Activated naive CD4-positive, alpha-beta T cell (primary cell): ENCODE measurements at places on chromosomes 2 and 18.

DNA sequence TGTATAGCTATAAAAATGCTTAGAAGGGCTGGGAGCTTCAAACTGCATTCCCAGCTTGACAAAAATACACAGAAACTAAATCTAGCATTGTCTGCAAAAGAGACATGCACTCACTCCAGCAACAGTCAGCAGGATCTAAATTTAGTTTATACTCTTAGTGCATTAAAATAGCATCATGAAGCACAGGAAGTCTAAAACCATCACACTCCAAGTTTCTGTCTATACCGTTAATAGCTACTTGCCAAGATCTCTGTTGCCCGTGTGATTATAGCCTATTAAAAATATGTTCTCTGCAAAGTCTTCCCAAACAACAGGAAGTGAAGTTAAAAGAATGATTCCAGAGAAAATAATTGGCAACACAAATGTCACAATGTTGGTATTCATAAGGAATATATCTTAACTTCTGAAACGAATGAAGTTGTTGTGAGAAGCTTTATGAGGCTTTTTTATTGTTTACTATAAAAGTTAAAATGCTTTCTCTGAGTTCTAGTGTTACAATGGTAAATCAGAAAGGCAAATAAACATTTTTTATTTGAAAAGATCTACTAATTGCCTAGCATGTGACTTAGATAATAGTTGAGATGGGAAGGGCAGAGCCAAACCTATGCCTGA, 184.2 kb downstream of the ZNF385B start:
- no peak for DNase-seq

- DNase-seq = no peak
Measured at GRCh38 chr18:10314066-10314465, 140.4 kb upstream of the APCDD1 start.

DNA sequence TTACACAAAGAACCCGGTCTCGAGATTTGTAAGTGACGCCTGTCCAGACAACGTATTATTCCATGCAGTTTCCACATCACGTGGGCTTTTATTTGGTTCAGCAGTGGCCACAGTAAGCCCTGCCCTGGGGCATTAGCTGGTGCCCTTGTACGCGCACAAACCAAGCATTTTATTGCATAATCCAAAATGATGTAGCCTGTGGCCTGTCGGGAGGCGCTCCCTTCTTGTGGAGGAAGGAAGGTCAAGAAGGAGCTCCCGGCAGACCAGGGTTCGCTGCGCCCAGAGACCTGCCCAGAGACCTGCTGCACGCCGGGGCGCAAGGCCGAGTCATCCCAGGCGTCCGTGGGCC, 179.6 kb upstream of the ALKAL2 start:
- no peak for DNase-seq

DNA sequence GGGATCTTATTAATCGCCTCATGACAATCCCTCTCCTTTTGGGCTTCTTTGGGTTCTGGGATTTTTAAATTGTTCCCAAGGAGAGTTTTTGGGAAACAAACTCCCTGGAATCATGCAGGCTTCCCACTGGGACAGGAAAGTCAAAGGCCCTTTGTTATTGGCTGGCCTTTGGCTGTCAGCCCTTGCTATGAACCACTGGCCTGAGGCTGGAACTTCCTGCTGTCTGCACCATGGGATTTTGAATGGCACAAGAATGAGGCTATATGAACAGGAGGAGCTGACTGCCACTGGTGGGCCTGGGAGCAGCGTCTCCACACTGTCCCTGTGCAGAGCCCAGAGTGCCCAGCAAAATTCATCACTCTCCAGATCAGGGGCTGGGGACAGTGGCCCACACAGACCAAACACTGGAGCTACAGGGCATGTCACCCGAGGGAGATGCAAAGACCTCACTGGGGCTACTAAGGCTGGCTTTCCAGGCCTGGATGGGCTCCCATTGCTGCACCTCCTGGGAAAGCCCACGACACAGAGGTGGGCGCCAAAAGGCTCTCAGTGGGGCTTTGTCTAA, 35.7 kb downstream of the STEAP3 start:
- DNase-seq = no peak

DNA sequence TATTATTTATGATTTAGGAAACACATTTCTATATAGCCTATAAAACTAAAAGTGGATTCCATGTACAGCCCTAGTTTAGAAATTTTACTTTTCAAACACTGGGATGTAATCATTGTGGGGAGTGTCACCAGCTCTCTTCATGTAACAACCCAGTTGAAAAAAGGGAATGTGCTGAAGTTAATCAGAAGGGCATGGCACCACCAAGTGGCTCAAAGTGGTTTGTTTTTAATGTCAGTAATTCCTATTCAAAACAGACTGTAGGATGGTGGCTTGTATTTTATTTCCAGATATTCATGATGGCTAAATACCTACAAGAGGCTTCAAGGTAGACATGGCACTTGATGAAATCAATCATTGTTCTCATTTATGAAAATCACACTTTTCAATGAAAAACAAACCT, 58.1 kb upstream of the TMEM182 start:
- no peak for DNase-seq

DNA sequence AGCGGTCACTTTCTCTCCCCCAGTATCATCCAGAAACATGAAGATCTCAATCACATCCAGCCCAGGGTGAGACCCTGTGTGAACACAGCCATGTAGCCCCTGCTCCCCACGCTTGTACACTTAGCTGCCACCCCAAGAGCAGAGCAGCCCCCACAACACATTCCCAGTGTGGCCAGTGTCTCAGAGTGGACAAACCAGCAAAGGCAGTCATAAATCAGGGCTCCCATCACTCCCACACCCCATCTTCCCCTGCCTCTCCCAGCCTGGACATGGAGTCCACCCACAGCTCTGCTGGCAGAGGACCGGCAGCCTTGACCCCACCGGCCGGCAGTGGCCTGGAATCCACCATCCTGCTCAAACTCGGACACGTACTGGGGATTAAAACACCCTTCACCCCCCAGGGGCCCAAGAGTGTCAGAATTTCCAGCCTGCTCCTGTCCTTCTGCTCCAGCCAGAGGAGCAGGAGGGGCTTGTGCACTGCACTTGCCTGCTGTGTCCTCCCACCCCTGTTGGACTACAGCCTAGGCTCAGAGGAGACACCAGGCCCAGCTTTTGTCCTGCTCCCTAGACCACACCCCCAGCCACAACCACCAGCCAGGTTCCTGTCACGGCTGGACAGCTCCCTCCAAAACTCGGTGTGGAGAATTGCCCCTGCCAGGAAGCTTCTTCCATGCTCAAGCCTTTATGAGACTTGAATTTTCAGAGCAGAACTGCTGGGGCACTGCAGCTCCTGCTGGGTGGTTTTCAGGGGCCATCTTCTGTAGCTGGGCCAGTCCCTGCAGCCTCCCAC, 206.1 kb downstream of the SMAD2 start:
- DNase-seq = no peak

GRCh38 chr2:204226305-204226880, 289.8 kb downstream of the ICOS start:
- DNase-seq = no peak

- no peak for DNase-seq
Measured at GRCh38 chr2:33134791-33135560, 188.2 kb downstream of the LTBP1 start.

DNA sequence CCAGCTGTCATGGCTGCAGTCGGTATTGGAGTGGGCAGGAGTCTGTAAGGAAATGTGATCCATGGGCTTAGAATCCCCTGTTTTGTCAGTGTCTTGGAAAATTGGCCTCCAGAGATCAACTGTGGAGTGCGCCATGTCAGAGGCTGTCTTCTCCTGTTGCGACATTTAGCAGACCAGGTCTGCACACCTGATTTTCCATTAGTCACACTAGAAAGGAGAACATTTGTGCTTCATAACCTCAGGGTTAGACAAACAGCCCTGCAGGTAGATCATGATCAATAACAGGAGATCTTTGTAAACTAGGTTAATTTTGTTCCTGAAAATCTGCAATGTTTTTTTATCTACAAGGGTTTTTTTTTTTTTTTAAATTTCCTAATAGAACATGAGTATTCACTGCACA, 28.0 kb downstream of the LDLRAD4 start:
- no peak for DNase-seq

GRCh38 chr18:74290794-74291471, 830 bp downstream of the CYB5A start:
- DNase-seq = no peak

DNA sequence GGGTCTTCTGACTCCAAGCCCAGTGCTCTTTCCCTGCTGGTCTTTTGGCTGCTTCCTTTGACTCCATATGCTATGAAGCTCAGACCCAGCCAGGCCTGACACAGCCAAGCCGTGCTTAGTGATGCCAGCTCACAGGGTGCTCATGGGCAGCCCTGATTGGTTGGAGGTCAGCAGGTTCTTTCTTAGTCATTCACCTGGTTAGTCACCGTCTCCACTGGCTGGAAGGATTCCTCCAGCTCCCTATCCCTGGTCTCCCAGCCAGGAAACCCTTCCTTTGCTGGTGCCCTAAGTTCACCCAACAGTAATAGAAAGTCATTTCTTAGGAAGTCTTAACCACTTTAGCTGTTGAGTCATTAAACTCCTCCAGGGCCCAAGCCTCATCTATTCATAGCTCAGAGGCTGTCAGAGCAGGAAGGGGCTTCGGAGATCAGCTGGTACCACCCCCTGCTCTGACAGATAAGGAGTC, 3.9 kb downstream of the KCNK3 start:
- no peak for DNase-seq

GRCh38 chr2:37713258-37713700, 41.8 kb upstream of the CDC42EP3 start:
- DNase-seq = no peak

DNA sequence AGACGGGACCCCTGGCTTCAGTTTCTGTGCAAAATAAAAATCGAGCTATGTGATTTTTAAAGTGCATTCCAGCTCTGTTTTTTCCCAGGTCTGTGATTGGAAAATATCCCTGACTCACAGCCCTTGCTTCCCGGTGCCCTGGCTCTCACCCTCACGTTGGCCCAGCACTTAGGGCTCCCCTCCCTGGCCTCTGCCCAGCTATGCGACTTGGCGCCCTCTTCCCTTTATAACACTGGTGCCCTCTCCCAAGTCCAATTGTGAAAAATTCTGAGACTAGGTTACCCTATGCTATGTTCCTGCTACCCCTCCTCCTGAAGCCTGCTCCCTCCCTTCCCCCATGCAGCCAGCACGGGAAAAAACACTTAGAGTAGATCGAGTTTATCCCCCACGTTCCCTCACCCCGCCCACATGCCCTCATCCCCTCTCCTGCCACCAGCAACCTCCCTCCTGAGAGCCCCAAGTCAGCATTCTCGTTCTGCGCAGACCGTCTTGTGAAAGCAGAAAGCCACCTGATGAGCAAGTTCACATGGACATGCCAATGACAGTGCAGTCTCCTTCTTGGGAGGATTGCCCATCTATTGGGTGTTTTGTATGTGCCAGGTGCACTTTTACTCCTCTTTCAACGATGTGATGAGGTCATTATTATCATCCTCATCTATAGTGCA, 228.8 kb downstream of the VAPA start:
- DNase-seq = no peak

DNA sequence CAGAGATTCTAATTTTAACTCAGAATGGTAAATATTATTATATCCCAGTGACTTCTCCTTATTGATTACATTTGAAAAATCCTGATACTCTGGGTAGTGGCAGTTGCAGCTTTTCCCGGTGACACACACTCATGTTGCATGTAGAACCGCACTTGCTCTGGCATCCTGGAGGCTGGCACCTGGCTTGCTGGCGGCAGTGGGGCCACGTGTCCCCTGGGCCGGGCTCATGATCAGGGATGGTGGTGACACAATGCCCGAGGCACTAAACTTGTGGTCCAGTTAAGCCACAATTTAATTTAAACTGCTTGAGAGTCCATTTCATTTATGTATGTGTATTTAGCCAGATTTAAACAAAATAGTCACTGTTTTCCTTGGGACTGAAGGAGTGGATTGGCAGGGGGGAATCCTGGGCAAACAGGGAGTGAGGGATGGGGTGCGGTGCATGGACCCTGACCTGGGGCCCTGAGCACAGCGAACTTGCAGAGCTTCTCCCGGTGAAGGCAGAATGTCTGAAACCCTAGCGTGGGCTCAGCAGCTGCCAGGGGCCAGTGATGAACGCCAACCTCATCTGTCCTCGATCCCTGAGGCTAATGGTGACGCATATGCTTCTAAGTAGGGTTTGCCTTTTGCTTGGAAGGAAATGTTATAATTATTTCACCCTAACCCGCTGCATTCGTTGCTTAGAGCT, 50.0 kb downstream of the KCNG2 start:
- DNase-seq = no peak

DNA sequence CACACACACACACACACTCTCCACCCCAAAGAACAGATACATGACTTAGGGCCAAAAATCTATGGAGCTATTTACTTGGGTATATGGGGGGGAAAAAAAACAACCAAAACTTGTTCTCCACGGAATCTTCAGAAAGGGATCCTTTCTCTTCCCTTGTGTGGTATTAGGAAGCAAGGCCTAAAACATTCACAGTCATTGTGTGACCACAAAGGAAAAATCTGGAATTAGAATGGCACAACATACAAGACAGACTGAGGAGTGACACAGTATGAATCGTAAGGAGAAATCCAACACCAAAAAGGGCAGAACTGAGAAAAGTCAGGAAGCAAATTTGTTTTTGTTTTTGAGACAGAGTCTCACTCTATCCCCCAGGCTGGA, 70.3 kb downstream of the ASXL2 start:
- no peak for DNase-seq

- no peak for DNase-seq
Measured at GRCh38 chr18:59968583-59968982, 68.8 kb downstream of the PMAIP1 start.

DNA sequence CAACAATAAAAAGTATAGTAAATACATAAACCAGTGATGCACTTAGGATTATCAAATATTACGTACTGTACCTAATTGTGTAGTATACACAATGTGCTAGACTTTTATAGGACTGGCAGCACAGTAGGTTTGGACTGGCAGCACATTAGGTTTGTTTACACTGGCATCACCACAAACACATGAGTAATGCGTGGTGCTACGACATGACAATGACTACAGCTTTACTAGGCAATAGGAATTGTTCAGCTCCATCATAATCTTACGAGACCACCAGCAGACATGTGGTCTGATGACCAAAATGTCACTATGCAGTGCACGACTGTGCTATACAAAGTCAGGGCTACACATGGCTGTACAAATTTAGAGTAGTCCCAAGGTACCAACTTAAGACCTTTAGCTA, 2.3 kb downstream of the MBOAT2 start:
- no peak for DNase-seq

GRCh38 chr2:217816396-217816869, 186.4 kb downstream of the TNS1 start:
- DNase-seq = no peak

GRCh38 chr2:214246417-214246816, 164.4 kb upstream of the VWC2L start:
- DNase-seq = no peak

GRCh38 chr2:161312996-161313395, 4.8 kb downstream of the PSMD14 start:
- DNase-seq = no peak

GRCh38 chr2:176645494-176645893, 376.3 kb downstream of the MTX2 start:
- no peak for DNase-seq

DNA sequence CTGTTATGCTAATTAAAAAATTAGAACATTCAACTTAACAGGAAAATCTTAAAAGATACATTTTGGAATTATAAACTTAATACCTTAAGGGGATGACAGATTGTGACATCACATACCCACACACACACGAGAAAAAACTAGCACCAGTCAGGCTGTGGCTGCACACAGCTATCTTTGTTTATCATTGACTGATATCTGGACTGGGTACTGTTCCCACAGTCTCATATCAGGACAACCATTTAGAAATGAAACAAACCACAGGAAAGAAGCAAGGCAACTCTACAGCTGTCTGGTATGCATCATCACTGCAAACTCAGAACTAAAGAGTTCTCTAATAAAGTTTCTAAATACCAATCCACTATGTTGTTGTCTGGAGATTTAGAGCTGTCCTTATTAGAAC, 210.9 kb upstream of the SMAD7 start:
- no peak for DNase-seq

- no peak for DNase-seq
Measured at GRCh38 chr2:32752952-32753351, 125.1 kb downstream of the TTC27 start.
